Glomerular endothelial cell (primary cell): ENCODE measurements at places on chromosomes 16 and 17. TPM values are rescaled to one million over a fixed set of nuclear protein-coding genes. Genes with fewer than 3 reads are reported as not detected.

Gene CHD9NB
- total RNA-seq = 2.7 and 3.2 TPM in 2 replicates

Gene CAPNS2
- 0.82 TPM in 1 of 2 replicates, not detected in the other for total RNA-seq

Gene TMIGD1
- total RNA-seq = not detected in 2 replicates

Gene TSR1
- total RNA-seq = 30.8 and 38.2 TPM in 2 replicates

Gene SDR42E2
- not detected in 2 replicates for total RNA-seq

Gene KLHDC4
- 17.8 and 21.3 TPM in 2 replicates for total RNA-seq
